ENCODE measurements at places on chromosomes 3 and 15. TPM values are rescaled to one million over a fixed set of nuclear protein-coding genes. Genes with fewer than 3 reads are reported as not detected.
A peak's percentile ranks its signal among the peaks of the same experiment; 100 is the strongest.

Gene BNC1
- total RNA-seq = not detected

Gene KLHL40
- not detected for total RNA-seq

Gene ANO10
- 11.1 TPM for total RNA-seq

Gene ARL14
- total RNA-seq = not detected

Gene RETNLB
- not detected for total RNA-seq

Gene TTC21A
- 3.5 TPM for total RNA-seq

Gene CA12
- total RNA-seq = not detected

Gene ECE2
- total RNA-seq = not detected

Gene CACNA2D3
- 0.08 TPM for total RNA-seq

DNA sequence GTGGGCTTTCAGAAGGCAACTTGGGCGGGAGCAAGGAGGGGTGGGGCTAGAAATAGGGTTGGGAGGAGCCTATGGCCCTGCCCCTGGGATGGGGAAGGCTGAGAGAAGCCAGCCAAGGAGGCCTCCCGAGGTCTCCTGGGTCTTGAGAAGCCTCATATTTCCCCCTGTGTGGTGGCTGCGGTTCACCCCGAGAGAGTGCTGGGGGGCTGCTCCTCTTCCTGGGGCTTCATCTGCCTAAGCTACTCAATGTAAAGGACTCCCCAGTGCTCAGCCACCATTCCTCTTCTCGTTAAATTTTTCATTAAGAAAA lies 174.3 kb downstream of the SMAD6 start:
- no peak overlapping the region for H3K4me3 ChIP-seq
- no peak for DNase-seq
- peaks cover 2% of the 10 kb centered on the region for H3K36me3 ChIP-seq
- no peak overlapping the region for H3K27ac ChIP-seq

GRCh38 chr15:47812470-47812999 lies 95.2 kb downstream of the SEMA6D start:
- DNase-seq = no peak
- no peaks in the 10 kb centered on the region for H3K36me3 ChIP-seq
- H3K4me3 ChIP-seq = no peak overlapping the region
- peaks cover 4% of the 10 kb centered on the region for H3K4me1 ChIP-seq
- no peak overlapping the region for H3K27ac ChIP-seq

DNA sequence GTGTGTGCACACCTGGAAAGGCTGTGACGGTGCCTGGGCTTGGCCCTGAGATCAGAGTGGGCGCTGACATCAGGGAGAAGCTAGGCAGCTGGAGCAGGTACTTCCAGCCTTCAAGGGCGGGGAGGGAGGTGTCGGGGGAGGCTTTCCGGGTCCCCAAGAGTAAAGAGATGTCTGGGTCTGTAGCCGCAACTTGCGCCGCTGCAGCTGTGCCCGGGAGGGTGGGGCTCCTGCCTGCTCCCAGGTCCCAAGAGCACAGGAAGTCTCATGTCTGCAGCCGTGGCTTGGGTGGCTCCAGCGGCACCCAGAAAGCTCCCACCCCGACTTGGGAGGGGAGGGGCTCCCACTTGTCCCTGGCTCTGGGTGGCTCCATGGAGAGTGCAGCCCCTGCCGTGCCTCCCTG lies 103.2 kb upstream of the BNIP2 start:
- no peak for DNase-seq
- no peaks in the 10 kb centered on the region for H3K27me3 ChIP-seq
- H3K4me3 ChIP-seq = peak overlapping the region; percentile 78
- H3K27ac ChIP-seq = peak overlapping the region; percentile 94

GRCh38 chr3:88773766-88774165 lies 333.7 kb upstream of the EPHA3 start:
- H3K36me3 ChIP-seq = no peaks in the 10 kb centered on the region
- H3K4me1 ChIP-seq = no peaks in the 10 kb centered on the region
- no peaks in the 10 kb centered on the region for H3K27me3 ChIP-seq
- DNase-seq = no peak

GRCh38 chr15:71291723-71292122 lies 176.5 kb downstream of the THSD4 start:
- H3K4me1 ChIP-seq = peaks cover 9% of the 10 kb centered on the region
- H3K27ac ChIP-seq = no peak overlapping the region
- H3K4me3 ChIP-seq = no peak overlapping the region
- peaks cover 2% of the 10 kb centered on the region for H3K36me3 ChIP-seq

DNA sequence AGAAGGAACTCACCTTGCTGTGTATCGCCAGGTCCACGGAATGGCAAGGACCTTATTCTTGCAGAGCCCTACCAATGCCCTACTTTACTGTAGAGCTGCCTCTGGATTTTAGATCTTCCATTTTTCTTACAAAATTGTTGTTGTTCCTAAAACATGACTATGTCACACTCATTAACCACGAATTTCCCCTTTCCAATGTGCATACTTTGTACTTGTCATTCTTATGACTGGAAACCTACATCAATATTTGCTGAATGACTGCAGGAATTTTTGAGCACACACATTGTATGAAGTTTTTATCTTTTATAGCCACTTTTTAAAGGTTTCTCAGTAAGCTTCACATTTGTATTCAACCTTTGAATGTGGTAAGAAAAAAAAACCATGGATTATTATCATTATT lies 35.9 kb upstream of the CMSS1 start:
- H3K4me1 ChIP-seq = peaks cover 4% of the 10 kb centered on the region
- H3K4me3 ChIP-seq = no peak overlapping the region
- no peak overlapping the region for H3K27ac ChIP-seq
- H3K27me3 ChIP-seq = peaks cover 48% of the 10 kb centered on the region
- no peak for DNase-seq

GRCh38 chr3:139561959-139562676 lies 22.6 kb upstream of the RBP1 start:
- no peak overlapping the region for H3K27ac ChIP-seq
- H3K4me1 ChIP-seq = peaks cover 2% of the 10 kb centered on the region
- no peaks in the 10 kb centered on the region for H3K36me3 ChIP-seq
- no peak for DNase-seq
- H3K27me3 ChIP-seq = no peaks in the 10 kb centered on the region

DNA sequence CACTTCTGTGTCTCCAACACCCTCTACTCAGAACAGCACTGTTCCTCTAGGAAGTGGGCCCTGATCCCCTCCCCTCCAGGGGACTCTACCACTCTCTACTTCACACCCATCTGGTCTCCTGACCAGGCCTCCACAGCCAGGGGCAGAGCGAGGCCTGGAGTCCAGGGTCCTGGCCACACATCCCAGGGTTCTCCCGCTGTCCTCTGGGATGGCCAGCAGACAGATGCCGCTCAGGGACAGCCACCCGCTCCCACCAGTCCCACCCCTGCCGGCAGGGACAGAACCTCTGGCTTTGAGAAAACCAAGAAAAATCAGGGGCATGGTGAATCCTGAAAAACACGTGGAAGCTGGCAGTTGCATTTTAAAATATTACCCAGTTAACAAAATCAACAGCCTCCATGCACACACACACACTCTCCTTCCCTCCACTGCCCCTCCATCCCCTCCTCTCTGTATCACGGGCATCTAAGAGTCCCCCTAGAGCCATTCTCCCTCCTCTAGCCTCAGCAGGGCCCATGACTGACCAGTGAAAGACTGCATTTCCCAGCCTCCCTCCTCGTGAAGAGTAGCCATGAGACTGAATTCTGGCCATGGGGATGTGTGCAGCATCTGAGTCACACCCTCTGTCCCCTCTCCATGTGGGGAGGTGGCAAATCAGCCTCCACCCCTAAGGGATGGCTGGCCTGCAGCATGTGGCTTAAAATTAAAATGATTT lies 32.1 kb upstream of the IQSEC1 start:
- H3K27ac ChIP-seq = no peak overlapping the region
- DNase-seq = no peak
- peaks cover under 1% of the 10 kb centered on the region for H3K4me1 ChIP-seq
- peaks cover 2% of the 10 kb centered on the region for H3K36me3 ChIP-seq
- peaks cover 13% of the 10 kb centered on the region for H3K27me3 ChIP-seq

DNA sequence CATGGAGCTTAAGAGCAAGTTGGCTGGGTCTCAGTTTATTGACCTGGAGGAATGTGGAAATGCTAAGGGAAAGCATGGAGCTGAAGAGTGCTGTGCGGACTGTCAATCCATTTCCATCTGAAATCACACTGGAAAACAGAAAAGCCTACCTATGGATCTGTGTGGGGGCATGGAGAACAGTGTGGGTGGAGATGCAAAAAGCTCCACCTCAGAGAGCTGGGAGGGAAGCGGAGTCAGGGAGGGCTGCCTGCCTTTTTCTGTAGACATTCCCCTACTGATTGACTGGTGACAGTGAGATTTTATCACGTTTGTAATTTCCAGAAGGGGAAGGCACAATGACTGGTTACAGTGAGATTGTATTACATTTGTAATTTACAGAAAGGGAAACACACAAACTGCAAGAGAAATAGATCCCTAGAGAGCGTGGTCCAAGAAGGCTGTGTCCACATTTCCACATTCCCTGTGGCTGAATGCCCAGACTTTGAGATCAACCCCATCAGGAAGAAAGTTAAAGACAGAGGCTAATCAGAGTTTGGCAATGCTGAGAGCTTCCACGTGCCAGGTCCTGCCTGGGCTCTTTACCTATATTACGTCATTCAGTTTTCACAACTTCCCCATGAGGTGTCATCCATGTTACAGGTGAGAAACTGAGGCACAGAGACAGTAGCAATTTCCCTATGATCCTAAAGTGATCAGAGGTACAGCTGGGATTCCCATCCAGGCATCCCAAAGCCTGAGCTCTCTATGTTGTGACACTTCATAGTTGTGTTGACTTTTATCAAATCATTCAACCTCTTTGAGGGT lies 67.7 kb upstream of the NSMCE3 start:
- no peaks in the 10 kb centered on the region for H3K4me1 ChIP-seq
- DNase-seq = no peak
- no peak overlapping the region for H3K27ac ChIP-seq
- no peaks in the 10 kb centered on the region for H3K36me3 ChIP-seq

GRCh38 chr15:66778716-66779115 lies 76.7 kb downstream of the SMAD6 start:
- no peak overlapping the region for H3K4me3 ChIP-seq
- no peaks in the 10 kb centered on the region for H3K4me1 ChIP-seq
- peaks cover 13% of the 10 kb centered on the region for H3K27me3 ChIP-seq
- no peak for DNase-seq

DNA sequence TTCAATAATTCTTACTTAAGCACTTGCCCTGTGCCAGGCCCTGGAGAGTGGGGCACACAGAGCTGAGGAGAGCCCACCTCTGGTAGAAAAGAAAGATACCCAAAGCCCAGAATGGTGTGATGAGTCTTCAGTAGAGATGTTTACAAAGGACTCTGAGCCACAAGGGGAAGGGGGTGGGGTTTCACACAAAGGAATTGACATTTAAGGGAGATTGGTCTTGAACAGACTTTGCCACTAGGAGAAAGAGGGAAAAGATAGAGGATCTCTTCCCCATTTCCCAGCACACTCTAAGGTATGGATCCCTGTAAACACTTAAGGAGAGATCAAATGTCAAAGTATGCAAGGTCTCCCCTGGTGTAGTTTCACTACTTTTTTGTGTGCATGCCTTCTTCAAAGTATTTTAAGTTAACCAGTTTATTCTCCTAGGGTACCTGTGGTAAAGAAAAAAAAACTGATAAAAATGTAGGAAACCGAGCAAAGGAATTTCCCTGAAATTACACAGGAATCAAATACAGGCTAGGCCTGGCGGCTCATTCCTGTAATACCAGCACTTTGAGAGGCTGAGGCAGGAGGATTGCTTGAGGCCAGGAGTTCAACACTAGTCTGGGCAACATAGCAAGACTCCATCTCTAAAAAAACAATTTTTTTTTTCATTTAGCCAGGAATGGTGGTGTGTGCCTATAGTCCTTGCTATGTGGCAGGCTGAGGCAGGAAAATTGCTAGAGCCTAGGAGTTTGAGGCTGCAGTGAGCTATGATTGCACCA lies 117.6 kb upstream of the SKOR1 start:
- H3K36me3 ChIP-seq = peaks cover 17% of the 10 kb centered on the region
- no peak overlapping the region for H3K4me3 ChIP-seq
- DNase-seq = no peak
- no peaks in the 10 kb centered on the region for H3K27me3 ChIP-seq
- peaks cover 4% of the 10 kb centered on the region for H3K4me1 ChIP-seq

- no peaks in the 10 kb centered on the region for H3K27me3 ChIP-seq
- no peak overlapping the region for H3K4me3 ChIP-seq
- H3K4me1 ChIP-seq = no peaks in the 10 kb centered on the region
- DNase-seq = no peak
- no peaks in the 10 kb centered on the region for H3K36me3 ChIP-seq
- no peak overlapping the region for H3K27ac ChIP-seq
Measured at GRCh38 chr3:118180853-118181252, 853.8 kb downstream of the IGSF11 start.

GRCh38 chr15:50624616-50625168 lies 61.9 kb downstream of the TRPM7 start:
- no peak overlapping the region for H3K4me3 ChIP-seq
- DNase-seq = no peak
- peaks cover 7% of the 10 kb centered on the region for H3K4me1 ChIP-seq
- peak overlapping the region; percentile 84 for H3K27ac ChIP-seq
- H3K27me3 ChIP-seq = no peaks in the 10 kb centered on the region

DNA sequence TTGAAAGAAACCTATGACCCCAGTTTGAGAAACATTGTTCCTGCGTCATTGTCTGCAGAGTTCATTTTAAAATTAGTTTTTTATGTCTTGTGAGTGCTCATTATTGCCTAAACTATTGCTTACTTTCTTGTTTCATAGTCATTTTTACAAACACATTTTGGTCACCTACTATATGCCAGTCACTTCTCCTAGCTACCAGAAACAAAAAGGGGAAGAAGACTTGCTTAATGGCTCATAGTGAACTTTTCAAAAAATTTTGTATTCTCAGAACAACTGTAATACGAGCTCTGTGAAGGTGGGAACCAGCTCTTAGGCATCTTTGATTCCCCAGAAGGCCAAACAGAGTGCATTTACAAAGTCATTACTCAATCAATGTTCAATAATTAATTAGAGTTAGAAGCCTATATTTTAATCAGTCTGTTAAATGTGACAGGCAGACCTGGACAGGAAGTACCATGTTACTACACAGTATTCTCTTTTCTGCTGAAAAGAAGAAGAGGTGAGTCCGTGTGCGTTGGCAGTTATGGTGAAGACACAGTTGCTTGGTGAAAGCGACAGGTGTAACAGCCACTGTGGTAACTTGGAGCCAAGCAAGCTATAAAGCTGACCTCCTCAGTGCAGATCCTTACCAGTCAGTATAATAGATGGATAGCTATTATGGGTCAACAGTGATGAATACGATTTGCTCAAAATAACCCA lies 46.6 kb downstream of the DPPA2 start:
- no peak for DNase-seq
- H3K36me3 ChIP-seq = no peaks in the 10 kb centered on the region
- no peaks in the 10 kb centered on the region for H3K27me3 ChIP-seq
- no peaks in the 10 kb centered on the region for H3K4me1 ChIP-seq
- H3K27ac ChIP-seq = no peak overlapping the region

Data from T-helper 17 cell (primary cell).